ENCODE measurements at places on chromosomes 1 and 21. TPM values are rescaled to one million over a fixed set of nuclear protein-coding genes. Genes with fewer than 3 reads are reported as not detected.

DARS2 gene
- total RNA-seq = 52.2 TPM

AVPR1B gene
- total RNA-seq = not detected

ZNF695 gene
- 0.95 TPM for total RNA-seq

PLPPR4 gene
- total RNA-seq = not detected

RSPO1 gene
- not detected for total RNA-seq

DIO1 gene
- total RNA-seq = not detected

RGL1 gene
- total RNA-seq = 1.7 TPM

ANKRD34A gene
- 5.2 TPM for total RNA-seq

KIF2C gene
- 82.7 TPM for total RNA-seq

CSF3R gene
- 0.07 TPM for total RNA-seq

ZNF683 gene
- total RNA-seq = not detected

UQCRHL gene
- total RNA-seq = 1.5 TPM

Measured in activated CD4-positive, alpha-beta T cell treated with anti-CD3 and anti-CD28 coated beads, Interleukin-2, amount 10 ng/mL, durations not matched to agents 24 days and 14 days (primary cell).